BE2C (cell line): ENCODE measurements at places on chromosomes 2 and 18.
A peak's percentile ranks its signal among the peaks of the same experiment; 100 is the strongest.

DNA sequence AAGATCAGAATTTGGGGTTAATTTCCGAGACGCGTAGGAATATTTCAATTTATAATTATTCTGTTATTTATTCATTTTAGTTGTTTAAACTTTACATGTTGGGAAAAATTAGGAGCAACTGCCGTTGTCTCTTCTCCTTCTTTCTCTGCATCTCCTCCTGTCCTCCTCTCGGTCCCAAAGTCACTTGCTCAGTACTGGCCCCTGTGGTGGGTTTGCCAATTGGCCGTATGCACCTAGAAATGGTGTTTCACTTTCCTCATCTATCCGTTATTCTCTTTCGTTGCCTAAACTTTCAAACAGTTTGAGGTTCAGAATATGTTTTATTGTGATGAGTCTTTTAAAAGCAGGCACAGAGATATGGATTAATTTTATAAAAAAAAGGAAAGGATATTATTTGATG lies 517.9 kb downstream of the PLCL1 start:
- DNase-seq: peak; percentile 36

GRCh38 chr2:177810906-177811305 lies 261.7 kb downstream of the PDE11A start:
- no peak for DNase-seq

DNA sequence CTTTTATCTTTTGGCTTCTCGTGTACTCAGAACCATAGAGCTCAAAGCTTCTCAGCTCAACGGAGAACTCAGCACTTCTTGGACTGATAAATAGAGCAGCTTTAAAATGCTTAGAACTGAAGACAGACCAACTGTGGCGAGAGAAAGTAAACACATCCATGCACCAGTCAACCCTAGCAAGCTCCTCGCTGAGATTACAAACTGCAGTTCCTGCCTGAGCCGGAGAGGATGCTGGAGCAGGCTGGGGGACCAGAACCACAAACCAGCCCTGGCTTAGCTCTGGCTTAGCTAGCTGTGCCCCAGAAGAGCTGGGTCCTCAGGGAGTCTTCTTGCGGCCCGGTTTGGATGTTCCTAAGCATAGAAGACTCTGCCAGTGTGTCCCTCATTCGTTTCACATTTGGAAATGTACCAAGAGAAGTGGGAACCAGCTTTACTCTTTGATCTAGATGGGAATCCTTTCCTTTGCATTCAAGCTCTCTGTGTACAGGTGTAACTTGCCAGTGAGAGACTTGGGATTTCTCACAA lies 5.6 kb downstream of the PAX8 start:
- no peak for DNase-seq

DNA sequence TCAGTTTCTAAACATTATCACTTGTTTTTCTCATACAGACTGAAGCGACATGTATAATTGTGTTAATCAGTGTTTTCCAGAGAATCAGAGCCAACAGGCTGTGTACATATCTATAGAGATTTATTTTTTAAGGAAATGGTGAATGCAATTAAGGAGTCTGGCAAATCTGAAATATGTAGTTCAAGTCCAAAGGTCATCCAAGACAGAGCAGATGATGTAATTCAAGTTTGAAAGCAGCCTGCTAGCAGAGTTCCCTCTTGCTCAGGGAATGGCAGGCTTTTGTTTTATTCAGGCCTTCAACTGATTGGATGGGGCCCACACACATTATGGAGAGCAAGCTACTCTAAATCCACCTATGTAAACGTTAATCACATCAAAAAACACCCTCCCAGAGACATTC lies 282.6 kb downstream of the CBLN2 start:
- DNase-seq: no peak

- no peak for DNase-seq
Measured at GRCh38 chr18:45688113-45688512, 35.9 kb upstream of the SLC14A1 start.

DNA sequence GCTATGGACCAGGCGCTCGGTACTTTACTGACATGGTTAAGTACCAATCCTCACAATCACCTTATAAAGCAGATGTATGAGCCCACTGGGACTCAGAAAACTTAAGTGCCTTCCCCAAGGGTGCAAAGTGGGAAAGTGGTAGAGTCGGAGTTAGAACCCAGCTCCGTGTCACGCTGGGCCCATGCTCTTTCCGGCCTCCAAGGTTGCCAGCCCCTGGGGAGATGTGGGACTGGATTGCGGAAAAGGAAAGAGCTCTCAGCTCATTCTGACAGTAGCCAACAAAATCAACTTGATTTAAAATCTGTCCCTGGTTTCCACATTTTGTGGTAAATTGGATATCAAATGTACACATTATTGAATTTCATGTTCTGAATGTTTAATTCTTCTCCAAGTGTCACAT lies 403.8 kb downstream of the DCDC2C start:
- DNase-seq: no peak
